ENCODE measurements at places on chromosomes 5 and 9.

DNA sequence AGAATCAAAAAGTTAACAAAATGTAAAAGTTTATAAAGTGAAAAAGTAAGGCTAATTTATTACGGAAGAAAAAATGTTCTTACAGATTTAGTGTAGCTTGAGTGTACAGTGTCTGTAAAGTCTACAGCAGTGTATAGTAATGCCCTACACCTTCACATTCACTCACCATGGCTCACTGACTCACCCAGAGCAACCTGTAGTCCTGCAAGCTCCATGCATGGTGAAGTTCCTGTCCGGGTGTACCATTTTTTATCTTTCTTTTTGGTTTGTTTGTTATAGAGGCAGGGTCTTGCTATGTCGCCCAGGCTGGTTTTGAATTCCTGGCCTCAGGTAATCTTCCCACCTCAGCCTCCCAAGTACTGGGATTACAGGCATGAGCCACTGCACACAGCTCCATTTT, 93.6 kb downstream of the MED27 start:
- DNase-seq, result no peak

DNA sequence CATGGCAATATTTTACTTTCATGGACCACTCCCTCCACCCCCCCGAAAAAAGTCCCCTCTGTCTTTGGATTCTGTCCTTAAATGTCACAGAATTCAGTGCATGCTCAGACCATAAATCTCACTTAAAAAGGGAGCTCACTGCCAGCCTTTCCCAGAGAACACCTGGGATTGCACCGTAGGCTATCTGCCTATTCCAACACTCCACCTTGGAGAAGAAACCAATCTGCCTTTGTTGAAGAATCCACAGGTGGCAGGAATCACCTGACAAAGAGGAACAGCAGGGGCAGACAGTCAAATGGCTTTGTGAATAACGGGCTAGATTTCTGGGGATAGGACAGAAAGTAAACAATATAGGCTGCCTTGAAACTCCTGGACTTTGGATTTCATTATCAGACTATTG, 306.7 kb upstream of the BRINP1 start:
- no peak for DNase-seq

GRCh38 chr5:77560677-77561263, 68.7 kb upstream of the WDR41 start:
- no peak for DNase-seq

DNA sequence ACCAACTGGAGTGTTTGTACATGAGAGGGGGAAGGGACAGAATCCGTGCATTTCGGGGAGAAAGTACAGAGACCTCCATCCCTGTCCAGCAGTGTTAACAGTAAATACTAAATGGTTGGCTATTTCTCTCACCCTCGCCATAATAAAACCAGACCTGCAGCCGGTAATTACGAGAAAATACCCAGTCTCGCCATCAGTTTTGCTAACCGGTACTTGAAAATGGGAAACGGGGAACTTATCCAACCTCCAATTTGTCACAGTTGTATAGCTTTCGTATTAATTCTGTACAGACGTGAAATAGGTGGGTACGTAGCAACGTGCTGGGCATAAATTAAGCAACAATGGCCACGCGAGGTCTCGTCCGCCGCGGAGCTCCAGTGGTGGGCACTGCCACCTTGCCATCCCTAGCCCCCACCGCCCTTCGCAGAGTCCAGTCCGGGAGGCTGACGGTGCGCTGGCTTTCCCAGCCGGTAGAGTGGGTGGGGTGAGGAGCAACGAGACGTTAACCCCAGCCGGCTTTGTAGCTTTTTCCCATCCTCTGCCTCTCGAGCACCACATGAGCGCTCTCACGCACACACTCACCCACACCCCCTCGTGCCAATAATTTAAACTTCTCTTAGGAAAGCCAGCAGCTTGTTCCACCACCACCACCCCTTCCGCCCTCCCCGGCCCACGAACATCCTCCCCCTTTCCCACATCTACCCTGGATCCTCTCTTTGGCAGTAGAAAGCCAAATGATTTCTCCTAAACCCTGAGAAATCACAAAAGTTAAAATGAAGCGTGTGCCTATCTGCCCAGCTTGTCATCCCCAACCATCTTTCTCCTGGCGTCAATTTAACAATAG, 1.8 kb downstream of the ELAVL2 start:
- DNase-seq, result no peak

GRCh38 chr9:121206516-121207370, 5.1 kb upstream of the RAB14 start:
- DNase-seq, result no peak

- DNase-seq, result no peak
These were observed 99.1 kb downstream of the PTTG1 start for GRCh38 chr5:160520609-160521391.

DNA sequence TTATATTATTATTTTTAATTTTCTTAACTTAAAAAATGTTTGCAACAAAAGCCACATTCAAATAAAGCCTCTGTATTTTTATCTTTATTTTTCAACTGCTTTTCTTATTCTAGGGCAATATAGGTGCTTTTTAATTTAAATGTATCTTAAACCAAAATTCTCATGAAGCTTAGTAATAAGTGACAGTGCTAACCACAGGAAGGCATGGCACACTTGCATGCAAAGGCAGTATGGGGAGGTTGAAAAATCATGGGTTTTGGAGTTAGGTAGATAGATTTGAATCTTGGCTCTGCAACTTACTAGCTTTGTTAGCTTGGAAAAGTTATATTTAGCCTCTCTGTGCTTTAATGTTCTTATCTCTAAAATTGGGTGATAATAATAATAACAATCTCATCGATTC, 458.0 kb downstream of the DMAC1 start:
- DNase-seq, result no peak

DNA sequence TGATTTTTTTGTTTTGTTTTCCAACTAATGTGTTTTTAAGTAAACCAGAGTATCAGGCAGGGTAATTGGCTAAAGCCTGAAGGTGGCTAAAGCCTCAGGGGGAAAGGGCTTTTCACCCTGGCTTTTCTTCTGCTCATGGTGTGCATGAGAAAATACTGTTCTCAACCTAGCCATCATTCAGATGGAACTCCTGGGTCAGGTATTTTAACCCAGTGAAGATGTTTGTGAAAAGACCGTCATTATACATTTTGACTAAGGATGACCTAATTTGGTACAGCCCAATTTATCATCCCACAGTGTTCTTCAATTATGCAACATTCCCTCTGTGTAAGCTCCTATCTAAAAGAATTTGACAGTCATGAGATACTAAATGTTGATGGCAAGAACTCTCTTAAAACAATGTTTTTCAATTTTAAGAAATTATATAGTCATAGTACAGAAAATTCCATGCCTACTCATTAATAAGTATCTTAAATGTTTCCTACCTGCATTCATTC, 209.5 kb upstream of the TARS1 start:
- DNase-seq, result no peak

GRCh38 chr9:129142138-129142935, 31.1 kb downstream of the PTPA start:
- DNase-seq, result no peak

- DNase-seq, result no peak
These were observed 285.8 kb upstream of the PCSK5 start for GRCh38 chr9:75604661-75605060.

- DNase-seq, result no peak
These were observed 13.4 kb downstream of the AUH start for GRCh38 chr9:91348191-91348807.

- DNase-seq, result no peak
These were observed 32.1 kb upstream of the CLINT1 start for GRCh38 chr5:157890836-157891597.

DNA sequence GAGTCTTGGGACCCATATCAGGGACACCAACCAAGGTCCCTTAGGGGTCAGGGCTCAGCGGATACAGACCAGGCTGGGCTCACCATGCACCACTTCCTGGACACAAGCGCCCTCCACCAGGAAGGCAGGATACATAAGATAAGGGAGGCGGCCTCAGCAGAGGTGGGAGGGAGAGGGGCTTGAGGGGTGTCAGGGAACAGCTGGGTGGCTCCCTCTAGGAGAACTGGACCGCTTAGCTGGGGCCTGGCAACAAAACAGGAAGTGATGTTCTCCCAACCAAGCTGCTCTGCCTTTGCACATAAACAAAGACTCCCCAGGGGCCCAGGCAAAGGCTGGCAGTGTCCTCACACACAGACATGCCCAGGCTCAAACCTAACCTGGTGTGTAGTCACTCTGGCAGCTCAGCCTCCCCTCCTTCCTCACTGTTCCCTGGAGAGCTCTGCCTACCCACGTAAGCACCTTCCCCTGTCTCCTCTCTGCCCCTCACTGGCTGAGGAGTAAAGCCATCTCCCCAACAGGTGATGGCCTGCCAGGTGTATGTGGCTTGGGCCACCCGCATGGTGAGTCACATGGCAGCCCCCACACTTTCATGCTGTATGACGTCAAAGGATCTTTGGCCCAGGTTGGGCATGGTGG, 5.8 kb upstream of the BICD2 start:
- no peak for DNase-seq

- no peak for DNase-seq
These were observed 62.7 kb downstream of the SLC1A3 start for GRCh38 chr5:36669015-36669651.

DNA sequence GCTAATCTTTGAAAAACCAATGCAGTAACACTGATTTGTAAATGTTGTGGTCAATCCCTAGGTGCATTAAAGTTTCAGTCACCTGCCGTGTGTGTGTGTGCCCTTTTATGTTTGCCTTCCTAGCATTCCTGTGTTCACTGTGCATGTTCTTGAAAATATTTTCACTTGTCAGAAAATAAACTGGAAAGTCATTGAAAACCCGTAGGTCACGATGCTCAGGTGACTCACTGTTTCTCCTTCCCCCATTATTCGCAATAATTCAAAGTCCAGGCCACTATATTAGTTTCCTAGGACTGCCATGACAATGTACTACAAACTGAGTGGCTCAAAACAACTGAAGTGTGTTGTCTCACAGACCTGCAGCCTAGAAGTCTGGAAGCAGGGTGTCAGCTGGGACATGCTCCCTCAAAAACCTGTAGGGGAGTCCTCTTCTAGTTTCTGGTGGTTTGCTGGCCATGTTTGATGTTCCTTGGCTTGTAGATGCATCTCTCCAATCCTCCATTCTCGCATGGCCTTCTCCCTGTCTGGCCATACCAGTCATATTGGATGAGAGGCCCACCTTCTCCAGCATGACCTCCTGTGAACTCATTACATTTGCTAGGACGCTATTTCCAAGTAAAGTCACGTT, 29.3 kb downstream of the MARVELD2 start:
- no peak for DNase-seq
